SHP77 (cell line): ENCODE measurements at places on chromosomes 3 and 15.

- DNase-seq = peak; percentile 16
These were observed 61.9 kb upstream of the C3orf80 start for GRCh38 chr3:160163229-160163878.

DNA sequence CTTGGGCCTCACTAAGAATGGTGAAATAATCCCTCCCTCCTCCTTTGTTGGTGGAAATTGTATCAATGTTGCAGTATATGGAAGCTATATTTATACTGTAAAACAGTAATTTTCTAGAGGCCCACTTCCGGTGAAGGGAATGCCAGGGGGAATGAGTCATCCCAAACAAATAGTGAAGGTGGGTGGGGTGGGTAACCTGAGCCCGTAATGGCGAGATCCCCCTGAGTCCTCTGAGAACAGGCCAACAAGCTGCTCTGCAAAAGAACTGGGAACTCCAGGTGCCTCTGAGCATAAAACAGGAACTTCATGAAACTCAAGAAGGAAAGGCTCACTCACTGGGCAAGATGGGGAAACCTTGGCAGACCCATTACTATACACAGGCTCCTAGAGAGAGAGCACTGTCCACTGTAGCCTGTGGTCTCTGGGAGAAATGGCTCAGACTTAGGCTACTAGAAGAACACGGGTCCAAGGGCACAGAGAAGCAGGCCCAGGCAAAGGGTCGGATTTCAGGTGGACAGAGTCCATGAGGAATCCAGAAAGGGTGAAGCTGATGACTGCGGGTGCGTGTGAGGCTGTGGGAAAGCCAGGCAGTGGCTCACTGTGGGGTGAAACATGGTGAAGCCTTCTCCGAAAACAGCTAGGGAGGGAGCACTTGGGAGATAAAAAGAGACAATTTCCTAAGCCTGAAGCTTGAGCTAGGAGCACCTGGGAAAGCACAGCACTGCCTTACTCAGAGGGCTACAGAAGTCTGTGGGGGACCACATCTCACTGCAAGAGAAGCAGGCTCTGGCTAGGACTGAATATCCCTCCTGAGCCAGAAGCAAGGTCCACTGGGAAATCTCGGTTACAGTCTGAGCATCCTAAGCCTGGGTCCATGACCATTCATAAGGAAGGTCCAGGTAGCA lies 19.8 kb downstream of the LARP6 start:
- DNase-seq = no peak

DNA sequence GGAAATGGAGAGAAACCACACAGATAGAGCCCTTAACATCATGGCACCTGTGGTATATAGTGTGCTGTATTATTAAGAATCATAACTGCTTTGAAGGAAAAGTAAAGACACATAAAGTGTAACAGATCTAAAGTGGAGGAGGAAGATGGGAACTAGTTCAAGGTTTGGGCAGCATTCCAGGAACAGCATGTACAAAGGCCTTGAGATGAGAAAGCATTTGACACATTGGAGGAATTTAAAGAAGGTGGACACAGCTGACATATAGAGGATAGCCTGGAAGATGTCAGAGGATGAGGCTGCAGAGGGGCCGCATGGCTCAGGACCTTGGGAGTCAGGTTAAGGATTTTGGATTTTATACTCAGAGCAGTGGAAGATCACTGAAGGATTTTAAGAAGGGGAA lies 39.0 kb downstream of the LRTM1 start:
- DNase-seq = no peak

- no peak for DNase-seq
These were observed 67.9 kb upstream of the PLXNA1 start for GRCh38 chr3:126915015-126915414.

- DNase-seq = no peak
These were observed 70.9 kb upstream of the ST8SIA2 start for GRCh38 chr15:92322566-92323355.

DNA sequence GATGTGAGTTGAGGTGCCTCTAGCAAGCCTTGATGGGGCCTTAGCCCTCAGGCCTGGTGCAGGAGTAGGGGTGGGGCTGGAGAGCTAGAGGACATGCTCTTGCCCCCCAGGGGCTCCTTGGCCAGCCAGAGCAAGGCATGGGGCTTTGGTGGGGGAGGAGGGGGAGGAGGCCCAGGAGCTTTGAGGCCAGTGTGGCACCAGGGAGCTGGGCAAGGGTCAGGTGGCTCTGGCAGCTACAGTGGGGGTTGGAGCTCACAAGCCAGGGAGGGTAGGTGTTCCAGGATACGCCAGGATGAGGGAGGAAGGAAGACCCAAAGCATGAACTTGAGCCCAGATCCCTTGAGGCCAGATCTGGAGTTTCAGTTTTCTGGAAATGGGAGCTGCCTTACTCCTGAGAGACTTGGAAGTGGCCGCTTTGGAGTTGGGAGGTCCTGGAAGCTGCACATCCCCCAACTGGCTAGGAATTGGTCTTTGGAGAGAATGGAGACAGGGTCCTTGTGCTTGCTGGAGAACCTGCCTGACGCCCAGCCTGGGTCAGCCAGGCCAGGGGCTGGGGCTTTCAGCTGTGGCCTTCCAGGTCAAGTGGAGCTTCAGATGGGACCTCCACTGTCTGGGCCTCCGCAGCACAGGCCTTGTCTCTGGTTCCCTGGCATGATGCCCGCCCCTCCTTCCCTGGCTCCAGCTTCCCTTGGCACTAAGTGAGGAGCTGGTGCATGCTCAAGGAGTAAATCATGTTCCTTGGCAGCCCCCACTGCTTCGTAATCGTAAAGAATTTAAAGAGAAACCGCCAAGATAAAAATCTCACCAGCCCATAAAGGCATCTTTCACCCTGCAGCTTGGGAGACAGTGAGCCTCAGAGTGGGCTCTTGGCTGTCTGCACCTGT lies 8.7 kb downstream of the SEMA3F start:
- DNase-seq = no peak
